ENCODE measurements at places on chromosomes 5 and 9.

DNA sequence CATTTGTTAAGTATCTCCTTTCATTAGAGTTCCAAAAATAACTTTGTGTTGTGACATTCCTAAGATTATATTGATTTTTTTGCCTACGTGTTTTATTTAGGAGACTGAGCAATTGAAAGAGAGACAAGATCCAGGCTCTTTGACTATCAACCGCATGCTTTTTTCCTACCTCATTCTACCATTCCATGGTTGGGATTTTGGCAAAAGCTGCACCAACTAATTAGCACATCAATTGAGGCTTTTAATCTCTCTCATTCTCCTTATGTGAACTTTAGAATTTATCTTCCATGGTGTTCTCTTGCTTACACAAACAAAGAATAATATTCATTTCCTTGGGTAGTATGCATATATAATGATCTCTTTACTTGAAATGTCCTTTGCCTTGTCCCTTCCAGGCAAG is 338.7 kb upstream of the SMC2 start:
- DNase-seq, result no peak

- no peak for DNase-seq
Observed at GRCh38 chr9:77374266-77374665, 196.9 kb downstream of the VPS13A start.

GRCh38 chr9:84677080-84677479 is 7.6 kb downstream of the NTRK2 start:
- DNase-seq, result no peak

GRCh38 chr5:116076496-116076895 is 8.3 kb upstream of the COMMD10 start:
- DNase-seq, result no peak

DNA sequence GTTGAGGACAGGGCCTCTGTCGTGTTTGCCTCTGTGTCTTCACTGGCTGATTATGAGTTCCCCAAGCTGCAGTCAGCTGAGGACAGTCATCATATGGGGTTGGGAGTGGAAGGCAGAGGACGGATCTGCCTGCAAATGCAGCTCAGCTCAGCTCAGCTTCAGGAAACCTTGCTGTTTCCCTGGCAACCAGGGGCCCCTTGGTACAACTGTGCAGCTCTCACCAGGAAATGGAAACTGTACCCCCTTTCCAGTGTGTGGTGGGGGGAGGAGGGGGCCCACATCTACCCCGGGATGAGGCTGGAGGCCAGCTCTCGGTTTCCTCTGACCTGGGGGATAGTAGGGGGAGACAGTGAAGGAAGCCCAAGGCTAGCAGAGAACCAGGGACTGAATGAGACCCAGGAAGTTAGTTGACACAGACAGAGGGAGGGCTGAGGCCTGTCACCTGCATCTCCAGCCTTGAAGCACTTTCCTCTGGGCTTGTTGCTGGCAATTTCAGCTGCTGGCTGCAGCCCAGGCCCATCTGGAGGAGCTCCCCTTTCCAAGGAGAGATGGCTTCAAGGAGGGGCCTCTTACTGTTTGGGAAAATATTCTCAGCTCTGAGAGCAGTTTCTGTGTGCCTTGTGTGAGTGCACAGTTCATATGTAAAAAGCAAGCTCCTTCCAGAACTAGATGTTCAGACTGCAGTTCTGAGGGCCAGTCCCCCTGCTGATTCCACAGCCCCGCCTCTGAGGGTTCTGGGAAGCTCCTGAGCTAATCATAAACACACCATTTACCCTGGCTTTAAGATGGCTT is 6.9 kb downstream of the ANXA6 start:
- DNase-seq, result peak; percentile 58

DNA sequence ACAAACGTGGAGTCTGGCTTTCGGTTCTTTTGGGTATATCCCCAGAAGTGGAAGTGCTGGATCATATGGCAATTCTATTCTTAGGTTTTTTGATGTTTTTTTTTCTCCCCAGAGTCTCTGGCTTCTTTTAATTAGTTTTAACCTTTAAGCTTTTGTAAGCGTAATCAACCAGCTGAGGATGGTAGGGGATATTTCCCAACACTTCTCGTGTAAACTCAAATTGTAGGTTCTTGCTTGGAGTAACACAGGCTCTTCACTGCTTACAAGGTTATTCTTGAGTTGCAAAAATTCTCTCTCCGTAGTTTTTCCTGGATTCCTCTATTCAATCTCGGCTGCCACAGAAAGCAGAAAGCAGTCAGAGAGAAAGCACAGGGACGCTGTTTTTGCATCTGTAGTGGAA is 11.9 kb downstream of the LAMC3 start:
- DNase-seq, result no peak

DNA sequence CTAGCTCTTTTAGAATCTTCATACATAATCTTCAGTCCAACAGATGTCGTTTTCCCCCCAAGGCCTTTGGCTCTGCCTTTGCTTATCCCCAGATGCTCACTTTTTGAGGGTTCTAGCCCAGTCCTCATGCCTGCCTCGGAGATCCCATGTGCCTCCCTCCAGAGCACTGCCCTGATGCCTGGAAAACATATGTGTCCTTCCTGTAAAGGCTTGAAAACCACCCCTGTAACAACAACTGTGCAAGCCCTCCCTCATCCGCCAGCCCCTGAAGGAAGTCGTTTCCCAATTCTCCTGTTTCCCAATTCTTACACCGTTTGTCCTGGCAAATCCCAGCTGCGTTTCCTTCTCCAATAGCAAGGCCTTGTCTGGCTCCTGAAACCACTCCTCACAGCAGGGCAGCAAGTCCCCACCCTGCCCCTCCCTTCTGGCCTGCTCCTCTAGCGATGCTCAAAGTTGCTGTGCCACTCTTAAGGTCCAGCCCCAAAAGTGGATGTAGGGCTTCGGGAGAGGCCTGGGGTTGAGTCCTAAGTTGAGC is 52.2 kb downstream of the SLC36A1 start:
- no peak for DNase-seq

DNA sequence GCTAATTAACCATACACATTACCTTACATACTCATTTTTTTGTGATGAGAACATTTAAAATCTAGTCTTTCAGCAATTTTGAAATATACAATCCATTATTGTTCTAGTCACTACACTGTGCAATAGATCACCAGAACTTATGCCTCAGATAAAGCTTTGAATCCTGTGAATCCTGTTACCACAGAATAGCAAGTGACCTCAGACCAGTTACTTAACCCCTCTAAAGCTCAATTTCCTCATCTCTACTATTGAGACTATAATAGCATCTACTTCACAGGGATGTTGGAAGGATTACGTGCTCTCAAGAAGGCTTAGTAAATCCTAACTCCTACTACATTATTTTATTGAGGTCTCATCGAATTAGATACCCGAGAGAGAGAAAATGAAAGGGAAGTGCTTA is 60.2 kb upstream of the PIP5K1B start:
- DNase-seq, result no peak

GRCh38 chr5:36897616-36898015 is 21.0 kb downstream of the NIPBL start:
- DNase-seq, result no peak

DNA sequence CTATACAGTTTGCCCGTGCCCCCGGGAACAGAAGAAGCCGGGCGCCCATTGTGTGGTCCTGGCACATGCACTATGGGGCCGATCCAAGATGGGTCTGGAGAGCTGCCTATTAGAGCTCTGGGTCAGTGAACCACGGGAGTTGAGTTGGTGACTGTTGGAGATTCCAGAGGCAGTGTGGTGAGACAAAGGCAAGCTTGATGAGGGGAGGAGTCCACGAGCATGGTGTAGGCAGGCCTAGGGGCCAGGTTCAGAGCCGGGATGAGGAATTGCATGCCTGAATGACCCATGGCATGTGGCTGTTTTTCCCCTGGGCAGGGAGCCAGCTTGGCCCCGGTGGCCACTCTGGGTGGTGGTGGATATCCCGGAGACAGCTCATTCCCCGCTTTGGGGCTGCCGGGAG is 84.4 kb upstream of the STC2 start:
- DNase-seq, result no peak

DNA sequence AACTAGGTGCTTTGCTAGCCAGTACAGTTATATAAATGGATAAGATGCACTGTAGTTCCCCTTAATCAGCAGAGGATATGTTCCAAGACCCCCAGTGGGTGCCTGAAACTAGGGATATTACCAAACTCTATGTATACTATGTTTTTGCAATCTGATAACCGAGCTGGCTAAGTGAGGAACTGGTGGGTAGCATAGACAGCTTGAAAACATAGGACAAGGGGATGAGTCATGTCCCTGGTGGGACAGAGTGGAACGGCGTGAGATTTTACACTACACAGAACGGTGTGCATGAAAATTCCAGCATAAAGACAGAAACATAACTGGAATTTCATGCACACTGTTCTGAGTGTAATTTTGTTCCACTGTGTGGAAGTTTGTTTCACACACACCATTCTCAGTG is 86.9 kb downstream of the BASP1 start:
- no peak for DNase-seq

- no peak for DNase-seq
Observed at GRCh38 chr9:65403721-65404120, 118.7 kb upstream of the FOXD4L5 start.

DNA sequence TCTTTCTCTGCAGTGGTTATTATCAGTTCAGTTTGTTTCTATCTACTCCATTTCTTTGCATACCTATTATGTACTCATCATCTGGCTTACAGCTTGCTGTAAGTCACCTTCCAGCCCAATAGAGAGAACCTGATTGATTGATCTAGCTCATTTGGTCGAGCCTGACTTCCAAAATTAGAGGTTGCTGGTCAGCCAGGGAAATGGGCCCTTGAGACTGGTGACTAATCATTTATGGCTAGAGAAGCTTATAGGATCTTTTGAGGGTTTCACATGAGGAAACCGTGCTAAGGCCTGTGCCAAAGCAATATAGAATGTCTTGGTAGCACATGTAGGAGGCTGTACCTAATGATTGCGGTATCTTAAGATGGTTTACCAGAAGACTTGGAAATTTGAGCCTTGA is 5.8 kb downstream of the SREK1 start:
- DNase-seq, result no peak

DNA sequence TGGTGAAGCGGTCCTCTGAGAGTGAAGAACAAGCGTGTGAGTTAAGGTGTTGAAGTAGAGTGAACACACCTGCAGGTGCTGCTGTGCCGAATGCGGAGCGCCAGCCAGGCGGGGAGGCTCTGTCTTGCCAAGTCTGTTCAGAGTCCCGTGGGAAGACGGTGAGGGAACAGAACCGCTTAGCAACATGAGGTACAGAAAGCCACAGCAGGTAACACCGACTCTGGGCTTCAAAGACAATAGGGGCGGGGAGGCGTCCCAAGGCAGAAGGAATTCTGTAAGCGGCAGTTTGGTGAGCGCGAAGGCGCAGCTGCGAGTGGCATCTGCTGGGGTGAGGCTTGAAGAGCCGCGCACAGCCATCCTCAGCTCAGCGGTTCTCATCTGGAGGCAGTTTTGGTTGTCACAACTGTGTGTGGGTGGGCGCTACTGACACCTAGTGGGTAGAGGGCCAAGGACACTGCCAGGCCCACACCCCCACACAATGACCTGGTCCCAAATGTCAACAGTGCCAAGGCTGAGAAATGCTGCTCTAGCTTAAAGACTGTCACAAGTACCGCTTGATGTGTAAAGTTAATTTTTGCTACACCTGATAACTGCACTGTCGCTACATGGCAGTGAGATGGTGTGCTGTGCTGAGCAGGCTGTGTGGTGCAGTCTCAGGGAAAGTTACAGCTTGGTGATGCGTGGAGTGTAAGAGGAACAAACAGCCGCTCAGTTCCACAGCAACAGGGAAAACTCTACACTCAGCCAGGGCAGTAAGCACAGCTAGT is 67.4 kb upstream of the TBC1D9B start:
- no peak for DNase-seq
